ENCODE measurements at places on chromosomes 16 and 17. TPM values are rescaled to one million over a fixed set of nuclear protein-coding genes. Genes with fewer than 3 reads are reported as not detected.

The CCL13 gene
- total RNA-seq, result 10.2 TPM

GRCh38 chr17:9151091-9151490, 129.8 kb downstream of the NTN1 start:
- H3K4me1 ChIP-seq, result no peaks in the 10 kb centered on the region
- no peak overlapping the region for H3K27ac ChIP-seq
- H3K4me3 ChIP-seq, result no peak overlapping the region
- peaks cover 13% of the 10 kb centered on the region for H3K27me3 ChIP-seq
- H3K36me3 ChIP-seq, result no peaks in the 10 kb centered on the region

The CCL7 gene
- not detected for total RNA-seq

The KRTAP9-4 gene
- total RNA-seq, result not detected

Data from upper lobe of right lung (tissue), 1 donor.